ENCODE measurements at places on chromosomes 12 and 14. TPM values are rescaled to one million over a fixed set of nuclear protein-coding genes. Genes with fewer than 3 reads are reported as not detected.

PPP2R5C gene
- 73.8 TPM for polyA plus RNA-seq

PLCZ1 gene
- not detected for polyA plus RNA-seq

TAS2R42 gene
- polyA plus RNA-seq = not detected

NKX2-1 gene
- not detected for polyA plus RNA-seq

BDKRB1 gene
- not detected for polyA plus RNA-seq

PTHLH gene
- 31.3 TPM for polyA plus RNA-seq

HOXC9 gene
- not detected for polyA plus RNA-seq

All from Purkinje cell (primary cell).